ENCODE measurements at places on chromosomes 12 and 14.

DNA sequence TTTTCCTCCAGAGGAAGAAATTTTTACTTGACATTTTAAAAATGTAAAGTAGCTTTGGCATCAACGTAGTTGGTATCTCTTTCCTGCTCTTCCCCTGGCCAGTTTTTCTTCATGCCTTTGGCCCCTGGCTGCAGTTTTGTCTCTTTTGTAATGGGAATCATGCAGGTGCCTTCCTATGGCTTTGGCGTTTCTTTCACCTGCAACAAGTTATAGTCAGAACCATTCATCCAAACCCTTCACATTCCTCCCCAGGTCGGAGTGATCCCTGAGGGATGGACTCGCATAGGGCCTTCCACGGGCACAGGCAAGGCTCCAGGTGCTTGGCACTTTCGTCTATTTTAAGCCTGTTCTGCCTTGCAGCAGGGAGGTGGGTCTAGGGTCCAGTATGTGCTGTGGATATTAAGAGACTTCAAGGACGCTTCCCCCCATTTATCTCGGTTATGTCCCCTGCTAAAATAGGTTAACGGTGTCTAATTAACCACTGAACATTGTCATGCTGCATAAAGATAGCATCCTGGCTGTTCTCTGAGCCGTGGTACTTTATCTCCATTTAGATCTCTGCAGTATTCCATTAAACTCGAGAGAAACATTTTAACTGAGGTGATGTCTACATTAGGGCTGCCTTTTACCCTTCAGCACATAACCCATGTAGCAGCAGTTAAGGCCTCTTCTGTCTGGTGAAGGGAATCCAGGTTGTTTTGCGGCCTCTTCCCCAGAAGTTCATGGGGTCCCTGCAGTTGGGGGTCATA lies 66.3 kb downstream of the IFT43 start:
- DNase-seq, result no peak

GRCh38 chr14:52703225-52703624 lies 3.8 kb upstream of the PSMC6 start:
- peak; percentile 98 for DNase-seq

DNA sequence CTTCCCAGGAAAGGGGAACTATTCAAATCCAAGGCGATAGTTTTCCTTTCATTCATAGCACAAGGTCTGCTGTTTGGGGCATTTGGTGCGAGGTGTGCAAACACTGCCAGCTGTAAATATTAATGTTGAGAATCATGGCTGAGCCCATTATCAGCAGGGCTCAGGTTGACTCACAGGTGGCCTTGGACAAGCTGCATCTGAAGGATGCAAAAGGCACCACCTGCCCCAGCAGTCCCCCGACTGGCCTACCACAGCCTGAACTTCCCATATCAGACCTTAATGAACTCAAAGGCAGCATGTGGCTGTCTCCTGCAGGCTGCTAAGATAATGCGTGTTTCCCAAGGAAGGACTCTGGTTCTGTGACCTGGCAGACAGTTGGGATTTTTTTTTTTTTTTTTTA lies 93.3 kb upstream of the MAP1LC3B2 start:
- no peak for DNase-seq

GRCh38 chr12:94587266-94588241 lies 62.8 kb downstream of the TMCC3 start:
- no peak for DNase-seq

DNA sequence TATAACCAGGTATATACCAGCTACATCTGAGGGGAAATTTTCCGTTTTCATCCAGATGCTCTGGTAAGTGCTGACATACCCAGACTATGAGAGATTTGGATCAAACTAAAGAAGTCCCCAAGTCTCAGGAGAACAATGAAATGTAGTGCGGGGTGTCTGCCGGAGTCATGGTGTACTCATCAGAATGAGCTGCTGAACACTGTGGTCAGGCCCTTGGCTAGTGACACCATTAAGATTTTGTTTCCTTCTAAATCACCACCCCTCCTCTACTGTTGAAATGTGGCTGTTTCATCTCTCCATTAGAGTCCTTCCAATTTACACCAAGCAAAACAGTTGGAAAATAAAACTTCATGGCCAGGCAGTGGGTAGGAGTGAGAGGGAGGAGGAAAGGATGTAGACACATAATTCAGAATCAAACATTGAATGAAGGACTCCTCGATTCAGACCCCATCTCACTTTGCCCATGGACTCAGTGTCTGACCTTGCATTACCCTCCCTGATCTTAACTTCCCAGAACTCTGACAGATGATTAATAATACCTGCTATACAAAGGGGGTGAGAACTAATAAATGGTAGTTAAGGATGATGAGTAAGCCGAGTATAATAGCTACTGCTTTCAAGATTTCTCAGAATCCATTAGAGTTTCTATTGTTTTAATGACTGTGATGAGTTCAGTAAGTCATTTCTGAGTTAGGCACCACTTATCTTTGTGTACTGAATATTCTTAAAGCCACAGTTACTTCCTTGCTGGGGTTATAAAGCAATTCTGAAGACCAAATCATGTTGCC lies 127.4 kb downstream of the CRADD start:
- DNase-seq, result peak; percentile 61

DNA sequence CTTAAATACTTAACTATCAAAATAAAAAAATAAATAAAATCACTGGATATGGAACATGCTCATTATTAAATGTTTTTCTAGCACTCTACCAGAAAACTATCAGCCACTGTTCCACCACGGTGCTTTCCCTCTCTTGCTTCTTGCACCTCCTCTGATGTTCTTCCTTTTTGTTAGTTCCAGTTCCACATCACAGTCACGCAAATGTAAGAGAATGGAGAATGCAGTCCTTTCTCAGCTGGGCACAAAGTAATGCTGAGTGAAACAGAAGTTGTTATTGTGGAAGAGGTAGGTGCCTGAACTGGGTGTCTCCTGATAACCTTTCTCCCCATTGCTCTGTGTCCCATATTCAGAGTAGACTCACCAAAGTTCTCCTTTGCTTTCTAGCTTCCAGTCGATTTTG lies 1116.9 kb upstream of the TMEM132C start:
- no peak for DNase-seq

DNA sequence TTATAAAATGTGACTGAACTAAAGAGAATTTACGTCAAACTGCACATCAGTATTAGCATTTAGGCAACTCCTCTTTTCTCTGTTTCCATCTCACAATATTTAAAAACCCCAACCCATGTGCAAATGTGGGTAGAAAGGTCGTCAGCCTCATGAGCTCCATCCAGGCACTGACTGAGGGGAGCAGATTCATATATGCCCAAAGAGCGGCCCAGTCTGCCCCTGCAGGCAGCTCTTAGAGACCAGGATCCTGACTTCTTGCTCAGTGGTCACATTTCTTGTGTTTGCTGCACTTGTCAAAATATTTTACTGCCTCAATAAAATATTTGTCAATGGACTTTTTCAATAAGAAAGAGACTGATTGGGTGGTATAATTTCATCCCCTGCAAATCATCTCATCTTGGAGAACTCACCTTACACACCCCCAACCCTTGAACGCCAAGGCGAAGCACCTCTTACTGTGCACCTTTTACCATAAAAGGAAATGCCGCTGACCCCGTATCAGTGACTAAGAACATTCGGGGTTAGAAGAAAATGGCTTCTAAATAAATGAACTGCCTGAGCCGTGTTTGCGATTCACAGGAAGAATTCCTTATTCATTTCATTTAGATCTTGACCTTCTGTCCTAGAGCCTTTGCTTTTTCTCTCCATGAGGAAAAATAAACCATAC lies 418.8 kb downstream of the BCL11B start:
- no peak for DNase-seq

GRCh38 chr12:52606581-52607218 lies 5.4 kb upstream of the KRT72 start:
- no peak for DNase-seq

DNA sequence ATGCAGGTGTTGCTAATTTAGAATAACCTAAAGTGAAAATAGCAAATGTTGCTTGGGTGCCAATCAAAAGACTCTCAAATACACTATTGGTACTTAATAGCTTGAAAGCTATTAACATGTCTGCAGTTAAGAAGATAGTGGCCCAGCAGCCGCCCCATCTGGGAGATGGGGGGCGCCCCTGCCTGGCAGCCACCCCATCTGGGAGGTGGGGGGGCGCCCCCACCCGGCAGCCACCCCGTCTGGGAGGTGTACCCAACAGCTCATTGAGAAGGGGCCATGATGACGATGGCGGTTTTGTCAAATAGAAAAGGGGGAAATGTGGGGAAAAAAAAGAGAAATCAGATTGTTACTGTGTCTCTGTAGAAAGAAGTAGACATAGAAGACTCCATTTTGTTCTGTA lies 923.1 kb upstream of the MDGA2 start:
- no peak for DNase-seq

DNA sequence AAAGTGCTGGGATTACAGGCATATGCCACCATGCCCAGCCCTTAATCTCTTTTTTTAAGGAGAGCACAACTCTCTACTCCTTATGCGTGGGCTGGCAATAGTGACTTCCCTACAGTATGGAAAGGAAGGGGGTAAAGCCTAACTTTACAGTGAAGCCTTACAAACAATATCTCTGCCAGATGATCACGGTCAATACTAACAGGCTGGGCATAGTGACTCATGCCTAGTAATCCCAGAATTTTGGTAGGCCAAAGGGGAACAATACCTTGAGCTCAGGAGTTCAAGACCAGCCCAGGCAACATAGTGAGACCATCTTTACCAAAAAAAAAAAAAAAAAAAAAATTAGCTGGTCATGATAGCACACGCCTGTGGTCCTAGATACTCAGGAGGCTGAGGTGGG lies 5.6 kb downstream of the PYM1 start:
- DNase-seq, result peak; percentile 35

- peak; percentile 64 for DNase-seq
These were observed 67.6 kb upstream of the CDKN3 start for GRCh38 chr14:54329082-54329695.

DNA sequence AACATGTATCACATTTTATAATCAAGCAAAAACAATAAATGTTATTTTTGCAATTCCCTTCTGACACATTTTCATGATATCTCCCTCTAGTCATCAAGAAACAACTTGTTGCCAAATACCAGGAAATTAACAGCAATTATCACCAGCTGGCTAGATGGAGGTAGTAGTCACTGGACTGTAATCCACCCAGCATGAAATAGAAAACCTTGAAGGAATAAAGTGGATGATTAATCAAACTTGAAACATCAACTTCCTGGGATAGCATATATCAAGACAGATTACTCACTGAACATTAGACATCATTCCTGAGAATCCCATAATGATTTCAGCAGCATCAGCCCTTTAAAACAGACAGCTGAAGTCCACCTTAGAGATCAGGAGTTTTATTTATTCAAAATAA lies 259.0 kb downstream of the CCDC59 start:
- DNase-seq, result no peak

GRCh38 chr12:27279826-27280225 lies 35.7 kb downstream of the STK38L start:
- no peak for DNase-seq

GRCh38 chr14:90513161-90514014 lies 116.6 kb downstream of the CALM1 start:
- no peak for DNase-seq

DNA sequence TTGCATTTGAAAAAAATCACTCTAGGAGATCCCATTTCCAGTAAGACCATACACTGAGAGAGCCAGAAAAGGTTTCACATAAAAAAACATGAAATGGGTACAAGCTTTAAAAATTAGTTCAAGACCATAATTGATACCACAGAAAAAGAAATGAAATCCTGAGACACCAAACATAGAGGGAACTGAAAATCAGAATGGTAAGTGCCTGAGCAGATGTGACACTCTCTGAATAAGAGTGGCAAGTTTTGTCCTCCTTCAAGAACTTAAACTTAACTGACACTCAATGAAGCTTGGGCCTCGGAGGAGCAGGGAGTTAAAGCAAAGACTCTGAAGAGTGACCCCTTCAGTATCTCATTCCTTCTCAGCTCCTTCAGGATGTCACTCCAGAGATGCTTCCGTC lies 23.2 kb upstream of the PTGDR start:
- no peak for DNase-seq

DNA sequence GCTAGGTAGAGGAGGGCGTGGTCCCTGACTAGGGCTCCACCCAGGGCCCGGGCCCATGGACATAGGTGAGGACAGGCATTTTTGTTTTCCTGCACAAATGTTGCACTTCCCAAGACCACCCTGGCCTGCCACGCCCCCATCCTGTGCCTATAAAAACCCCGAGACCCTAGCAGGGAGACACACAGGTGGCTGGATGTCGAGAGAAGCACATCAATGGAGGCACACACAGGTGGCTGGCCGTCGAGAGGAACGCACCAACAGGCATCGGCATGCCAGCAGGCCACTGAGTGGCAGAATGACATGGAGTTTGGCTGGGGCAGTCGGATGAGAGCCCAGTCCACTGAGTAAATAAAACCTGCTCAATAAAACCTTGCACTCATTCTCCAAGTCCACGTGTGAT lies 157.9 kb upstream of the ABCD2 start:
- DNase-seq, result no peak

GRCh38 chr14:53735916-53736315 lies 220.7 kb downstream of the BMP4 start:
- DNase-seq, result no peak

All from foreskin fibroblast (primary cell).